M059J (cell line): ENCODE measurements at places on chromosomes 1 and 21.

DNA sequence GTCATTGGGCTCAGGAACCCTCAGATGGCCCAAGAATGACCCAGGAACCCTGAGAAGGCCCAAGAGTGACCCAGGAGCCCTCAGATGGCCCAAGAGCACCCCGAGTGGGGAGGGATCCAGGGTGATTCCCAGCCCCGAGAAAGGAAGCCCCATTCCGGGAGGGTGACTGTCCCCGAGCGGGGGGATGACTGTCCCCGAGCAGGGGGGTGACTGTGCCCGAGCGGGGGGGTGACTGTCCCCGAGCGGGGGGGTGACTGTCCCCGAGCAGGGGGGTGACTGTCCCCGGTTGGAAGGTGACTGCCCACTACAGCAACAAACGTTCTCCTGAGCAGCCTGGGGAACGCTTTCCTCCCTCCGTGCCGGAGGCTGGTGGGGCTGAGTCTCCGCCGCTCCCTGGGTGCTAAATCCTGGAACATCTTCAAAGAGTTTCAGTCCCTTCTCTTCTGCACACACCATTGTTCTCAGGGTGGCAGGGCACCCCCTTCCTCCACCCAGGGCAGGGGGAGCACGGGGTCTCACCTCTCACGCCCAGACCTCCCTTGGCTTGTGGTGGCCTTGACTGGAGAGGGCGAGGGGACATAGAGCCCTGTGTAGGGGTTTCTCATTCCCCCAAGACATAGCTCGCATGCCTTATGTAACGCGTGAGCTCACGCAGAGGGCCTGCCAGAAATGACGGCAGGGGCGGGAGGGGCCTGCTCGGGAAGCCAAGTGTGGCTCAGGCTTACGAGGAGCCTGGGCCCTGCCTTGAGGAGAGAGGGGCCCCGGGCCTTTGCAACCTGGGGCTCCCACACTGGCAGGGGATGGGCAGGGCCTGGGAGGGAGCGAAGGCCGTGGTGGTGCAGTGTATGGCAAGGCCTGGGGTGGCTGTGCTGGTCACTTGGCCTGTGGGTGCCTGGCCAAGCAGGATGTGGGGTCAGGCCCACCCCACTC lies 14.3 kb upstream of the SKI start:
- DNase-seq = no peak

DNA sequence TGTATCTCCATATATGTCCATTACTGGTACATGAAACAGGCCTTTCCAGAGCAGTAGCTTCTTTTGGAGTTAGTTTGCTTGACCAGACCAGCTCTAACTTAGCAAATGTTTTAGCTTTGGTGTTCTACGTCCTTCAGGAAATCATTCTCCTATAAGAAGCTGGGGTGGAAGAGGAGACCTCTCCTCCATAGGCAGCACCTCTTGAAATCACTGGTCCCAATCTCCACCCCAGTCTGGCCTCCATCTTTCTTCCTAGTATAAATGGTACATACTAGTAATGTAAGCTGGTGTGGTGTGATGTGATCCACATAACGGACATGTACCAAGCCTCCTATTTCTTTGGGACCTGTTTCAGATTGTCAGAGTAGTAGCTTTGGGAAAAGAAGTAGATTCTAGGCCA lies 171.4 kb downstream of the DHRS3 start:
- no peak for DNase-seq

- DNase-seq = peak; percentile 79
Measured at GRCh38 chr1:110916669-110917306, 43.8 kb downstream of the CD53 start.

- peak; percentile 44 for DNase-seq
Measured at GRCh38 chr1:115815694-115816093, 25.2 kb downstream of the NHLH2 start.

- no peak for DNase-seq
Measured at GRCh38 chr1:245693116-245693793, 538.5 kb downstream of the KIF26B start.

- DNase-seq = peak; percentile 99
Measured at GRCh38 chr1:234564035-234565029, 45.6 kb downstream of the IRF2BP2 start.
